ENCODE measurements at places on chromosomes 5 and 9.

- no peak for DNase-seq
Observed at GRCh38 chr5:129820-130219, 37.9 kb downstream of the PLEKHG4B start.

DNA sequence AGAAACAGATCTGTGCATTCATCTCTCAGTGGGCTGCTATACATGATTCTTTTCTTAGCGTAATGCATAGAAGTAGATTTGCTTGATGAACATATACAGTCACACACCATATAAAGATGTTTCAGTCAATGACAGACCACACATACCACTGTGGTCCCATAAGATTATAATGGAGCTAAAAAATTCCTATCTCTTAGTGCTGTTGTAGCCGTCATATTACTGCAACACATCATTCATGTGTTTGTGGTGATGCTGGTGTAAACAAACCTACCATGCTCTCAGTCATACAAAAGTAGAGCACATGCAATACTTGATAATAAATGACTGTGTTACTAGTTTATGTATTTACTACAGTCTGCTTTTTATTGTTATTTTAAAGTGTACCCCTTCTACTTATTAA, 214.3 kb downstream of the ARHGAP26 start:
- no peak for DNase-seq

DNA sequence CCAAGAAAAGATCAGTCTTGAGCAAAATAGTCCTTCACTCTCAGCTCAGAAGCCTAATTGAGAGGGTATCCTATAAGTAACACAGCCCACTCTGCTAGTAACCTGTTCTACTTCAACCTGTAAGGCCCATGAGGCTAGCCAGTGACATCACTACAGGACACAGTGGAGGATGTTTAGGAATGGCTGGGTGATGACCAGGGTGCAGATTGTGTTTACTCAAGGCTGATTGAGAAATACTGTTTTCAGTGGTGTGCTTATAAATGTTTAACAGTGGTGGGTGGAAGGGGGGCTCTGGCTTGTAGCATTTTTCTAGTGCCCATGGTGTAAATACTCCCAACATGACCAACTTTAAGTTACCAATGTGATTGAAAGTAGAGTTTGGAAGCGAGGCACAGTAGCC, 159.8 kb upstream of the CCDC152 start:
- DNase-seq = no peak

GRCh38 chr9:38256461-38256860, 136.0 kb upstream of the ALDH1B1 start:
- DNase-seq = no peak

- DNase-seq = no peak
Observed at GRCh38 chr5:83556190-83556589, 84.6 kb downstream of the VCAN start.

GRCh38 chr9:71858812-71859211, 52.2 kb downstream of the ABHD17B start:
- no peak for DNase-seq

DNA sequence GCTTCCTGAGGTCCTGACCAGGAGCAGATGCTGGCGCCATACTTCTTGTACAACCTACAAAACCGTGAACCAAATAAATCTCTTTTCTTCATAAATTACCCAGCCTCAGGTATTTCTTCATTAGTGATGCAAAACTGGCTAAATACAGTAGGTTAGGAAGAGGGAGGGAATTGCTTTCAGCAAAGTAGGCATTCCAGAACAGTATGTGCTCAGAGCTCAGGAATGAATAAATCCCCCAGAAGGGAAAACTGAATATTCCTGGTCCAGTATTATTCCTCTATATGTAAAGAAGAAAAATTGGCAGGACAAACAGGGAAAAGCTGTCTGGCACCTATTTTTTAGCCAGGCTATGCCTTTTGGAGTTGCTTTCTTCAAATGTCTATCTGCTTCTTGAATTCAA, 577.1 kb downstream of the PSAT1 start:
- no peak for DNase-seq

GRCh38 chr9:93085676-93086075, 10.3 kb upstream of the CARD19 start:
- DNase-seq = no peak

GRCh38 chr5:142981886-142982820, 212.0 kb downstream of the ARHGAP26 start:
- DNase-seq = no peak

- peak; percentile 72 for DNase-seq
Observed at GRCh38 chr9:70413464-70413798, 1.0 kb downstream of the KLF9 start.

GRCh38 chr9:114745879-114746550, 59.8 kb downstream of the TNFSF15 start:
- no peak for DNase-seq

- no peak for DNase-seq
Observed at GRCh38 chr5:164335837-164336236, 830.4 kb downstream of the MAT2B start.

- no peak for DNase-seq
Observed at GRCh38 chr9:136697821-136698526, 10.7 kb upstream of the AGPAT2 start.

- DNase-seq = no peak
Observed at GRCh38 chr9:88494983-88495721, 39.8 kb upstream of the NXNL2 start.

- no peak for DNase-seq
Observed at GRCh38 chr5:27821681-27822080, 783.3 kb upstream of the CDH9 start.

DNA sequence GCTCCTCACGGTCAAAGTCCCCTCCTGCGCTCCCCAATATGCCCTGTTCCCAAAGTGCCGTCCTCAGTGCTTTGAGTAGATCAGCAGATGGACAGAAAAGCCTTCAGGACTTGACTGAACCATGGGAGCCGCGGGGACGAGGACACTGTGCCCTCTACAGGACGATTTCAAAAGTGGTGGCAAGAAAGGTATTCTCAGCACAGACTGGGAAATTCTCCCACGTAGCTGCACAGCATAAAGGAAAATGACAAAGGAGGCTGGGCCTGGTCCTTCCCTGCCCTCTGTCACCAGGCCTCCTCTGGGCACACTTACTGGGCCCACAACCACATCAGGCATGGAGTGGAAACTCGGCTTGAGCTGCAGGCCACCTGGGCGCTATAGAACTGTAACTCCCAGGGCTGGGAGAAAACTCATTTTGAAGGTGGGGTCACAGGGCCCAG, 16.7 kb upstream of the MTMR12 start:
- no peak for DNase-seq

DNA sequence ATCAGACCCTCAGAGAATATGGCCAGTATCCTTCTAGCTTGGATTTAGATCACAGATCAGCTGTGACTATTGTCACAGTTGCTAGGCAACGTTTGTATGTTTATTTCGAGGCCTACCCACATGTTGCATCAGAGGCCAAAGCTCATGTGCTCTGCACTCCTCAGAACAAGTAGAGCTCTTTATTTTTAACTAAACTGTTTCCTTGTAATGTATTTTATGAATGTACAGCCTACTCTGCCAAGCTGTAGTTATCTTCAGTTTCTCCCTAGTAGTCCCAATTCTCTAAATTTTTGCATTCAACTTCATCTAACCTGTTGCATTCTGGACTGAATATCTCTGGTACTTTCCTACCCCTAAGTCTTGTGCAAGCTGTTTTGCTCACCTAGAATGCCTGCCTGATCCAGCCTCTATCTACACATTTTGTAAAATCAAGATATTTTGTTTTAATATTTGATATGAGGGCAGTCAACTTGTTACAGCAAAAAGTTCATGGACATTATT, 52.8 kb downstream of the CAST start:
- no peak for DNase-seq

GRCh38 chr5:73938280-73938937, 312.4 kb downstream of the ARHGEF28 start:
- no peak for DNase-seq

- DNase-seq = no peak
Observed at GRCh38 chr5:143820451-143820850, 8.5 kb downstream of the HMHB1 start.

- DNase-seq = no peak
Observed at GRCh38 chr5:154309371-154309745, 118.8 kb downstream of the GALNT10 start.

GRCh38 chr5:115751176-115751575, 65.3 kb downstream of the CDO1 start:
- DNase-seq = no peak

- DNase-seq = no peak
Observed at GRCh38 chr9:31573561-31573960, 810.9 kb upstream of the ACO1 start.

GRCh38 chr9:121267689-121268597, at the start of gene GSN:
Gene GSN (plus strand): TSS chr9:121268162. CDS start chr9:121301972, 33,810 bp downstream.
- no peak for DNase-seq

GRCh38 chr9:19232823-19233194, 2.3 kb downstream of the DENND4C start:
- no peak for DNase-seq

GRCh38 chr5:172412724-172413286, 41.5 kb downstream of the SH3PXD2B start:
- peak; percentile 24 for DNase-seq

GRCh38 chr9:105932276-105932675, 237.9 kb downstream of the TMEM38B start:
- DNase-seq = no peak

DNA sequence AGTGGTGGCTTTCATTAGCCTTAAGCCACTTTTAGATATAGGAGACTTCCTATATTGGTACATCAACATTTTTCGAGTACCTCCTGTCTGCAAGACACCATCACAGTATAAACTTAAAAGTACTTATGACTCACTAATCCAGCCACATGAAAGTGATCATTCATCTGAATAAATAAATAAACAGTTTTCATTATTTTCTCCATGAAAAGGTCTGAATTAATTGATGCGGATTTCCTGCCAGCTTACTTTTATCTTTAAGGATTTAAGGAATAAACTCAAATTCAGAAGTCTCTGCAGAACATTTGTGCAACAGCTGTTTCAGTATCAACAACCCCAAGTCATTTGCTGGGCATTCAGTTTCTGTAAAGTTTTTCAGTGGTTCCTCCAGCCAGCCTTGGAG, 4.0 kb downstream of the SAP30L start:
- no peak for DNase-seq

GRCh38 chr9:87004016-87004415, 56.7 kb upstream of the GAS1 start:
- no peak for DNase-seq

GRCh38 chr9:101912698-101913097, 174.3 kb upstream of the GRIN3A start:
- DNase-seq = no peak

DNA sequence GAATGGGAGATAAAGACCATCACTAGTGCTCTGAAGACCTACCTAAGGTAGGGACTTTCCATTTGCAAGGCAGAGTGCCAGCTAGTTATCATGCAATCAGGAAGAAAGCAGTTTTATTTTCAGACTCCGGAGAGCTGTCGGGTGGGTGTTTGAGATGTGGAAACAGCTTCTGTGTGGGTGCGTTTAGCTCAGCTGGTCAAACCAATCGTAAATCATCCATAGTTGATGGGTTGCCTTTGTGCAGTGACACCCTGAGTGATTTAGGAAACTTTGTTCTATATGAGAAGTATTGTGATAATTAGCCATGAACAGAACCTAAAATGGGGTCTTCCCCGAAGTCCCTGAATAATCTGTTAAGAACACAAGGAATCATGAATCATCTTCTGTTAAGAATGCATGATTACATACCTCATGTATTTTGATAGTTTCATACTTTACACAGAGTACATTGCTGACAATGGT, 284.3 kb downstream of the ARHGAP26 start:
- no peak for DNase-seq

- no peak for DNase-seq
Observed at GRCh38 chr5:6752236-6752635, 39.0 kb downstream of the TENT4A start.

DNA sequence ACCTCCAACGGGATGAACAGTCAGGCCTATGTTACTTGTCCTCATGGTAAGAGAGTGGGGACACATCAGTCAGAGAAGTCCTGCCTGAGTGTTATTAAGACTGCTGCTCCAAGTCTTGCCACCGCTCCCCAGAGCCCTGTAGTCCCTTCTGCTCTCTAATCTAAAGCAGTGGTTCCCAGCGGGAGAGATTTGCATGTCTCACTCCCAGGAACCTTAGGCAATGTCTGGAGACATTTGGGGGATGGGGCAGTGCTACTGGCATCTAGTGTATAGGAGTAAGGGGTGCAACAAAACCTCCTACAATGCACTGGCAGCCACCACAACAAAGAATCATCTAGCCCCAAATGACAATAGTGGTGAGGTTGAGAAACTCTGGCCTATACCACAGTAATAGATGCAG, 2.6 kb upstream of the SVEP1 start:
- no peak for DNase-seq

DNA sequence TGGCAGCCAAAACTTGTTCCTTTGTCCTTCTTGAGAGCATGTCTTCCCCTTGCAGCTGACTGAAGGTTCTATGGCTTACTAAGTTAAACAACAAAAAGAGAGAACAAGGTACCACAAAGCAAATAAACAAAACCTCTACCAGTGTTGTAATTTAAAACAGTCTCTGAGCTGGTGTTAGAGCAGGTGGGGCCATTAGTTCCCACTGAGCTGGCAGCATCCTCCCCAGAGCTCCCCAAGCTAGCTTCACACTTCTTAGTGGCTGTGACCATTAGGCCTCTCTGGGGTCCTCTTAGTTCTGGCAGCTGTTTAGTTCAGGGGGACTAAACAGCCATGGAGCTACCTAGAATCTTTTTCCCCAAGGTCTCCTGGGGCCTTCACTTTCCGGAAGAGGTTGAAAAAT, 128.6 kb upstream of the ELL2 start:
- no peak for DNase-seq

DNA sequence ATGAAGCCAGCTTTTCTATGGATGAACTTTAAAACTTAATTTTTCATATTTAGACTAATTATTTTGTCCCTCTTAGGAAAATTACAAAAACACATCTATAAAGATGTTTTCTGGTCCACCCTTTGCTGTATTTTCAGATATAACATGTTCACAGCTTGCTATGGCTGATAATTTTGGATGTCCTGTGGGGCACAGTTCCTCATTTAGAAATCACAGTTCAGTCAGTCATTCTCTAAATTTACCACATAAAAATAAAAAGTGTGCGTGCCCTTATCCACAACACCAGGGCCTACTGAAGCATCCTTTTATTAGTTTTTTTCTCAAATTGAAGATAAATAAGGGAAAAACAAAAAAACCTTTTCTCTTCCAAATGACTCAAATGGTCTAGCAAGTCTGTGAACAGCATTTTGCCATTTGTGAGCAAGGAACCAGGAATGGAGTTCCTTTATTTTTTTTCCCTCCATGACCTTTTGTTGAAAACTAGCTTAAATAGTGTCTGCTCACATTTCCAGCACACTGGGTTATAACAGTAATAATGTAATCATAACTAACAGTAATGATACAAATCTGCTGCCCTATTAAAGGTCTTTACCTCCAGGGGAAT, 87.1 kb downstream of the CEMIP2 start:
- DNase-seq = no peak

GRCh38 chr5:87765009-87765408, 352.3 kb upstream of the CCNH start:
- DNase-seq = no peak

- no peak for DNase-seq
Observed at GRCh38 chr5:39447059-39447458, 22.3 kb upstream of the DAB2 start.

GRCh38 chr9:105416840-105417239, 31.0 kb upstream of the FSD1L start:
- DNase-seq = no peak

GRCh38 chr5:5421149-5421960, 1.1 kb upstream of the ICE1 start:
- DNase-seq = no peak

Data from esophagus squamous epithelium (tissue), 5 donors.